ENCODE measurements at places on chromosomes 4 and X.
A peak's percentile ranks its signal among the peaks of the same experiment; 100 is the strongest.

DNA sequence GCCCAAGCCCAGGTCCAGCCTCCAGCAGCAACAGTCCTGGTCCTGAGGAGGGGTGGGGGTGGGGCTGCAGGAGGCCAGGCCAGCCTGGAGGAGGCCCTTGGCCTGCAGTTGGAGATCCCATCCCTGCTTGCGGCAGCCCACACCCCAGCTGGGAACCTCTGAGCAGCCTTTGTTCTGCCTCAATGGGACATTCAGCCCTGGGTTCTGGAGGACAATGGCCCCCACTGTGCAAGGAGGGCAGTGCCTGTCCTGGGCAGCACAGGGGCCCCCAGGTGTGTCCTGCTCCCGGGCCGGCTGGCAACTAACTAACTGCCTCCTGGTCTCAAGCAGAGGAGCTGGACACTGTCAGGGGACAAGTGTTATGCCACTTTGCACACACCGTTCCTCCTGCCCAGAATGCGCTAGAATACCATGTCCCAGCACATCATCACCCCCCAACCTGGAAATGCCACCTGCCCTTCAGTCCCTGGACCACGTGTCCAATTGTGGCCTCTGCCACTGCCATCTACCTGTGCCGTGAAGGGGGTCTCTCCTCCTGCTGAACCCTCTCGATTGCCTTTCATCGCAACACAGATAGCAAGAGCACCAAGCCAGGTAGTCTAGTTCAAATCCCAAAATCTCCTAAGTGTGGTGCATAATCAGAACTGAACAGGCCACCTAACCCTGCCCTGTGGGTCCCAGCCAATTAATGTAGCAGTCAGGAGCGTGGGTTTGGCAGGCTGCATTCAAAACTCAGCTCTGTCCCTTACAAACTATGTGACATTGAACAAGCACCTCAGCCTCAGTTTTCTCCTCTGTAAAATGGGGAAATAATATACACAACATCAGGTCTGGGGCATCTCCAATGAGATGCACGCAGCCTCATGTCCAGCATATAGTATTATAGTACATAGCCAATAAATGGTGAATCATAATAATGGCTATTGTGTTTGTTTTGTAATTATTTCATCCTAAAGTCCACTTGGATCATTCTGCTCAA lies 8.8 kb downstream of the PPP2R2C start:
- DNase-seq: no peak

DNA sequence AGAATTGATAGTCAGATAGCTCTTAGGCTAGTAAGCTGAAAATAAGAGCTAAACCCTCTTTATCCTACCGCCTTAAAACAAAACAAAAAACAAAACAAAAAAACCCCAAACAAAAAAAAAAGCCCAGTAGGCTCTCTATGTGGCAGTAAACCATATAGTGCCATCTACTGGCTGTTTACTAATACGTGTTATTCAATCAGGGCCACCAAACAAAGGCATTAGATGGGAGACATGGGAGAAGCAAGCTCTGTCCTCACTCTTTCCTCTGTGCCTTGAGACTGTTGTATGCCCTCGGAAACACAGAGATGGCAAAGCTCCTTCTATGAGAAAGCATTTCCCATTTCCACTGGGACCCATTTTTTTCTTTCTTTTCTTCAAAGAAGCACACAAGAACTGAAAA lies 148.8 kb upstream of the MID1 start:
- peak; percentile 1 for DNase-seq

DNA sequence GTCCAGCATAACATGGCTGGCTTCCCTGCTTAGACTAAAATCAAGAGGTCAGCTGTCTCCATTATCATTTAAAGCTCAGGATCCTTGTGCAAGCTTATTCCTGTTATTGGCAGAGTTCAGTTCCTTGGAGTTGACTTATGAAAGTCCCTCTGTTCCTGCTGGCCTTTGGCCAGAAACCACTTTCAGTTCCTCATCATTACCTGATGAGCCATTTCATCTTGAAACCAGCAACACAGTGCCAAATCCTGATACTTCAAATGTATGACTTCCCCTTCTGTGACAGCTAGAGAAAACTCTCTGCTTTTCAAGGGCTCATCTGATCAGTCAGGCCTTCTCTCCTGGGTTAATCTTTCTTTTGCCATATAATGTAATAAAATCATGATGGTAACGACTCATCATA lies 110.6 kb upstream of the FSTL5 start:
- peak; percentile 4 for DNase-seq

DNA sequence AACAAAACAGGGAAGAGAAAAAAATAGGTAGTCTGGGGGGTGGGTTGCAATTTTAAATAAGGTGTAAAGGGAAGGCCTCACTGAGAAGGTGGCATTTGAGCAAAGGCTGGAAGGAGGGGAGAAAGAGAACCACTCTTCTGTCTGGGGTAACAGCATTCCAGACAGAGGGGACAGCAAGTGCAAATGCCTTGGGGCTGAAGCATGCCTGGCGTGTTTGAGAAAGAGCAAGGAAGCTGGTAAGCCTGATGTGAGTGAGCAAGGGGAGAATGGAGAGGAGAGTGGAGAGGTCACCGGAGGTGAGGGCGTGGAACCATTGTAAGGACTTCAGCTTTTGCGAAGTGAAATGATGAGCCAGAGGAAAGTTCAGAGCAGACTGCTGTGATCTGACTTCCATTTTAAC lies 19.7 kb upstream of the DOCK11 start:
- DNase-seq: no peak

DNA sequence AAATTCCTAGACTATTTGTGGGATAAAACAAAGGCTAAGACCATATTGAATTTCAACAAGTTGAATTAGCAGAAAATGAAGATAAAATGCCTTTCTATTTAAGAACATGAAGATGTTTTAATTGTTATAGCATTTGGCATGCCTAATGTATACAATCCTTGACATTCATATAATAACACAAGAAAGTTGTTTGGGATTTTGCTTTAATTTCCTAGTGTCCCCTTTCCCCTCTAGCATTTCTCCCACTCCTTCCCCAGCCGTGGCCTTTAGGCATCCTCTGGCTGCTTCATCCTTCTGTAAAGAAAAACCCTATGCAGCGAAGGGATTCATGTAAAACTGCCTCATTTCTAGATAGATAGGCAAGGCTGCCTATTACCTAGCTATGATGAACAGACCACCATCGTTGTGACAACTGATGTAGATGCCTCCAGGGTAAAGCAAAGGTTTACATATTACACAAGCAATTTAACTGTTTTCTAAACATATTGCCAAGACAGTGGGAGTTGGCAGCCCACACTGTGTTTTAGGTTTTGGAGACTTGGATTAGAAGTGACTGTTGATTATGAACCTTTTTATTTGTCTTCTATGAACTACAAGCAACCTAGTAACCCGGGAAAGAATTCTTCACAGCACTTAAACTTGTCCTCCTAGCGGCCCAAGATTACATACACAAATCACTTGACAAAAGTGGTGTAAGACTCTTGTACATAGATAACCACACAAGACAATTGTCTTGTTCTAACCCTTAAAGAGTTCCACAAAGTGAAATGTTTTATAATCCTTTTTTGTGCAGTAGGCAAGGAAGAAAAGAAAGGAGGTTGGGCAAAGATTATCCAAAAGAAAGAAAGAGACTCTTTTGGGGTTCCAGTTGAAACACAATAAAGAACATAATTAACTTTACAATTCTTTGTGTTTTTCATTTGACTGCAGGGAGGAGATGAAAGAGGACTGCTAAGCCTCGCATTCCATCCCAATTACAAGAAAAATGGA lies 59.9 kb downstream of the HHIP start:
- no peak for DNase-seq

- no peak for DNase-seq
Observed at GRCh38 chrX:101407167-101407747, 468 bp downstream of the GLA start.

All from CD4-positive, alpha-beta T cell treated with Interleukin-21 for 1 hour (primary cell).